Activated naive CD4-positive, alpha-beta T cell treated with anti-CD3 and anti-CD28 coated beads for 36 hours (primary cell): ENCODE measurements at places on chromosomes 12 and 14.
A peak's percentile ranks its signal among the peaks of the same experiment; 100 is the strongest.

DNA sequence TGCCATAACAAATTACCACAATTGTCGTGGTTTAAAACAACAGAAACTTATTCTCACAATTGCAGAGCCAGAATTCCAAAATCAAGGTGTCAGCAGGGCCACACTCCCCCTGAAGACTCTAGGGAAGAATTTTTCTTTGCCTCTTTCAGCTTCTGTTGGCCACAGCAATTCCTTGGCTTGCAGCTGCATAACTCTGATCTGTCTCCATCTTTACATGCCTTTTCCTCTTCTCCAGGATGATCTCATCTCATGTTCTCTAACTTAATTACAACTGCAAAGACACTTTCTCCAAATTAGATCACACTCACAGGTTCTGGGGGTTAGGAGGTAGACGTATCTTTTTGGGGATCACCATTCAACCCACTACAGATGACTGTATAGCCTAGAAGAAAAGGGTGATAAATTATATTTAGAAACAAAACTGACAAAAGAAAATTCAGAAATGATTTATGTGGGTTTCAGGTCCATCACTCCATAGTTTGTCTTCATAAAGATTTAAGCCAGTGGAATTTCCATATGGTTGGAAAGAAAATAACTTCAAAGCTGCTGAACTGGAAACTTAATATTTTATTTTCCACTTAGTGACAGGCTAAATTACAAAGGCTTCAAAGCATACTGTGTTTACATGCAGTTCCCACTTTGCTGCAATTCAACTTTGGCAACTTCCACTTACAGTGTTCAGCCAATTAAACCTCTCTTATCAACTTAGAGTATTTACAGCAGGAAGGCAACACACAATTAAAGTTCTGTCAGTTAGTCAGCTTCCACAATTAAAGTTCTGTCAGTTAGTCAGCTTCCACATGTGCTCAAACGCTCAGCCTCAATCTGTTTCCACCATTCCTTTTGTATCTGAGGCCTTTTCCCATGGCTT is 213.3 kb downstream of the EPS8 start:
- DNase-seq, result no peak
- peaks cover 53% of the 10 kb centered on the region for H3K4me1 ChIP-seq
- H3K27me3 ChIP-seq, result no peaks in the 10 kb centered on the region
- H3K36me3 ChIP-seq, result peaks cover 3% of the 10 kb centered on the region
- peak overlapping the region; percentile 48 for H3K27ac ChIP-seq

DNA sequence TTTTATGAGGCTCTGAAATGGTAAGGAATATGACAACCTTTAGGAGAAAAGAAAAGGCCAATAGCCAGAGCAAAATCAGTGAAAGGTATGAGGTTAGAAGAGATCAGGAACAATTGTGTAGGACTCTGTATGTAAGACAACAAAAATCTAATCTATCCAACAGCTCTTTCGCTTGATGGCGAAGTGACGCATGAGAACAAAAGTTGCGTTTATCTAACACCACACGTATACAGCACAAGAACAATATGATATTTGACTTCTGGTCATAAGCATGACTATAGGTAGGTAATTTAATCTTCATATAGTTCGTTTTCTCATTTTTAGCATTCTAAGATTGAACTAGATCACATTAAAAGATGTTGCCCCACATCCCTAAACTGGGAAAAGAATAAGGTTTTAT is 1.5 kb downstream of the CLECL1 start:
- peak overlapping the region; percentile 12 for H3K27ac ChIP-seq
- peak overlapping the region; percentile 43 for H3K4me3 ChIP-seq
- no peaks in the 10 kb centered on the region for H3K27me3 ChIP-seq
- DNase-seq, result no peak
- H3K36me3 ChIP-seq, result no peaks in the 10 kb centered on the region

- no peaks in the 10 kb centered on the region for H3K36me3 ChIP-seq
- H3K27ac ChIP-seq, result no peak overlapping the region
- H3K4me1 ChIP-seq, result peaks cover 7% of the 10 kb centered on the region
- H3K27me3 ChIP-seq, result no peaks in the 10 kb centered on the region
- no peak for DNase-seq
- H3K4me3 ChIP-seq, result no peak overlapping the region
Measured at GRCh38 chr12:105026411-105026810, 40.3 kb downstream of the NOPCHAP1 start.

DNA sequence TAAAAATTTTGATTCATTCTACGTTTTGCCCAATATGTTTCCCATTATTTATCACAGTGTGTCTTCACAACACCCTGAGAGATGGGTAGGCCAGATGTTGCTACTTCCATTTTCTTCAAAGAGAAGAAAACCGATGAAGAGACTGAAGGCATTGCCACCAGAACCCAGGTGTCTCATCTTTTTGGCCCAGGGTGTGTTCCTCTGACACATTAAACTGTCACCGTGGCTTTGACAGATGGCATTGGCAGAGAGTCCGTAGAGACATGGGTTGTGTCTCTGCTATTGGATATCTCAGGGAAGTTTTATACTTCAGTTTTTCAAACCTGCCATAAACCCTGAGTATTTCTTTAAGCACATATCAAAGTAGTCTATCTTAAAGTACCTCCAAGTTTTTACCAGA is 11.3 kb upstream of the NUDT4 start:
- H3K36me3 ChIP-seq, result no peaks in the 10 kb centered on the region
- no peaks in the 10 kb centered on the region for H3K27me3 ChIP-seq
- H3K4me1 ChIP-seq, result peaks cover 11% of the 10 kb centered on the region
- DNase-seq, result no peak
- no peak overlapping the region for H3K4me3 ChIP-seq

- H3K36me3 ChIP-seq, result peaks cover 24% of the 10 kb centered on the region
- H3K4me1 ChIP-seq, result peaks cover 39% of the 10 kb centered on the region
- no peak overlapping the region for H3K4me3 ChIP-seq
- no peak overlapping the region for H3K27ac ChIP-seq
Measured at GRCh38 chr12:47156167-47156736, 76.5 kb upstream of the AMIGO2 start.
